AG09319 (cell line): ENCODE measurements at places on chromosomes 2 and 18.

DNA sequence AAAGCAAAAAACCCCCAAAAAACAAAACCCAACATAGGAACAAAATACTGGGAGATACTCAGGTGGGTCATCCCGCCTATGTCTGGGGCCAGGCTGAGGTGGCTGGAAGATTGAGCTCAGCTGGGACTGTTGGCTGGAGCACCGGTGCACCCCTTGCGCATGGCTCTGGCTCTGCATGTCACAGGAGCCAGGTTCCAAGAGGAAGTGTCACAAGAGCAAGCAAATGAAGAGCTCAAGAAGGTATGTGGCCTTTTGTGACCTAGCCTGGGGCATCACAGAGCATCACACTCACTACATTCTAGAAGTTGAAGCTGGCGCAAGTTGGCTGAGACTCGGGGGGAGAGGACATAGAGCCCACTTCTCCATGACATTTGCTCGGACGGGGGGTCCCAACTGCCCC, 40.6 kb downstream of the PDCL3 start:
- no peak for DNase-seq

DNA sequence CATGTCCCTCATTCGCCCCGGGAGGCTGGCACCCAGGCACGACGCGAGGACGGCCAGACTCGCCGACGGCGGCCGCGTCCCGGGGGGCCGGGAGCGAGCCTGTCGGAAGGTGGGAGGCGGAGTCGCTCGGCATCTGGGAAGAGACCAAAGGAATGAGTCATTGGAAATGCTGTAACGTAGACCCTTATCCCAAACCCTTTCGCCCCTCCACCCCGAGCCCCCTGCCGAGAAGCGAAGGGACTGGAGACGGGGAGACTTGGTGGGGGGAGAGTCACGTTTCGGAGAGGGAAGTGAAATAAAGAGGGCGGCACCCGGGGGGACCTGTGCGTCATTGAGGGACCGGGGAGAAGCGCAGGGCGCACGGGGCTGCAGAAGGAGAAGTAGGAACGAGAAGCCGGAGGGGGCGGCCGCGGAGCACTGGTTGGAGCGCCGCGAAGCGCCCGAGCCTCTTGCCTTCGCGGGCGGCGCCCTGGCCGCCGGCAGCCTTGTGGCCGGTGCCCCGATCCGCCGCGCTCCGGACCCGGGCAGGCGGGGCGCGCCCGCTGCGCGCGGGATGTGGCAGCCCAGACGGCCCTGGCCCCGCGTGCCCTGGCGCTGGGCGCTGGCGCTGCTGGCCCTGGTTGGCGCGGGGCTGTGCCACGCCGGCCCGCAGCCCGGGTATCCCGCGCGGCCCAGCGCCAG, at the start of gene EMILIN2:
Gene EMILIN2, plus strand, starts transcription at position 371 of the 681 bp plus-strand sequence. Its CDS starts 183 bp downstream, at position 554.
- no peak for DNase-seq

GRCh38 chr2:54475919-54476318, 19.8 kb downstream of the SPTBN1 start:
- no peak for DNase-seq

DNA sequence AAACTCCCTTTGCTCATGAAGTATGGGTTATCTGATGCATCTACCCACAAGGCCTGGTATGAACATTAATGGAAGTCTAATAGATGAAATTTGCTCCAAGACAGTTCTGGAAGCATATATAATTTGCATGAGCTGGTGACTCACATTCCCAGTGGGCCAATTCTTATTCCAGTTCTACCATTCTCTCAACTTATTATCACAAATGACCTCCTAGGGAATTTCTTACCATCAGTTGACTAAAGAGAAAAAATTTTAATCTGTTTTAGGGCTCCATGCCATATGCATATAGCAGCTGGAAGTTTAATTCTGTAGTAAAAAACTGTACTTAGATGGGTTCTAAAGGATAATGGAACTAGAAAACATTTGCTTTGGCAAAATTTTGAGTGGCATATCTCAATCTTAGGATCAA, 165.2 kb upstream of the COL3A1 start:
- DNase-seq = no peak

- no peak for DNase-seq
These were observed 7.9 kb downstream of the CTLA4 start for GRCh38 chr2:203875471-203875870.

DNA sequence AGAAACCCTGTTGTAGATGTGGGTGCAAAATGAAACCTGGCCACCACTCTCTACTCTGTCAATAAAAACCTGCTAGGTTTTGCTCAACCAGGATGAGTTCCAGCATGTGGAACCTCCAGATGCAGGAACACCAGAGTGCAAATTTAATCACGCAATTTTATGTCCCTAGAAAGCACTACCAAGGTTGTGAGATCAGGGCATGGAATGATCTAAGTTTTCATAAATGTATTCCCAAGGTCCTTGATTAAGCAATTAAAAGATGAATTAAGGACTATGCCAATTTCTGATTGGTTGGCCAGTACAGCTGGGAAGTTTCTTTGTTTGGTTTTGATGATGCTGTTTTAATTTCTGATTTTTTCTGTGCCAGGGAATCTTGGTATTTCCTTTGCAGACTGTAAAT, 179.2 kb downstream of the KCNS3 start:
- DNase-seq = no peak

- DNase-seq = no peak
These were observed 797 bp downstream of the CTIF start for GRCh38 chr18:48539406-48540250.

- DNase-seq = no peak
These were observed 178.6 kb downstream of the NRP2 start for GRCh38 chr2:205860885-205861284.

- no peak for DNase-seq
These were observed 131.6 kb downstream of the VAPA start for GRCh38 chr18:10045296-10045891.

DNA sequence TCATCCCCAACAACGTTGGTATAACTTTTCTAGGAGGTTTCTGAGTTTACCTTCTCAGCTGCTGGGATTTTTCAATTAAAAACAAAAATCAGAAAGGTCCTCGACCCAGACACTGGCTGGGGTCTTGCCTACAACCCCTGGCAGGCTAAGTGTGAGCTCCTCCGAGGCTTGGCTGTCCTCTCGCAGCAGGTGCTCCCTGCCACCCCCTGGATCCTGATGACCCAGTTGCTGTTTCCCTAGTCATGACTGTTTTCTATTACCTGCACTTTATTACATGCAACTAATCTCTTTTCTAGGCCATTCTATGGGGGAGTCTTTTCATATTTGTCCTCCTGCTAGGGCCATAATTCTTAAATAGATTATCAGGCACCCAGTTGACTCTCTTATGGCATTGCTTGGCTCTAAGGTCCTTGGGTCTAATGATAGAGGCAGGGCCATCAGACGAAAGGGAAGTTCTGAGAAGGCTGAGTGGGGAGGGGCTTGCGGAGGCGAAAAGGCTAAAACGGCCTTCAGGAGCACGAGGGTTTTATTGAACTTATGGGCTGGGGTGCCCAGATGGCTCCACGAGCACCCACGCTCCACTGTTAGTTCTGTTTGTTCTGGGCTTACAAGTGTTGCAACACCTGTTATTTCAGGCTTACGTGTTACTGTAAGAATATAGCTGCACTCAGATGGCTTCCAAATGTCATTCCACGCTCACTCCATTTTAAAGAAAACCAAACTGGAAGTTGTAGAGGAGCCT, 166.0 kb downstream of the NCK2 start:
- DNase-seq = no peak

GRCh38 chr2:227082286-227082685, 81.7 kb downstream of the COL4A4 start:
- no peak for DNase-seq

DNA sequence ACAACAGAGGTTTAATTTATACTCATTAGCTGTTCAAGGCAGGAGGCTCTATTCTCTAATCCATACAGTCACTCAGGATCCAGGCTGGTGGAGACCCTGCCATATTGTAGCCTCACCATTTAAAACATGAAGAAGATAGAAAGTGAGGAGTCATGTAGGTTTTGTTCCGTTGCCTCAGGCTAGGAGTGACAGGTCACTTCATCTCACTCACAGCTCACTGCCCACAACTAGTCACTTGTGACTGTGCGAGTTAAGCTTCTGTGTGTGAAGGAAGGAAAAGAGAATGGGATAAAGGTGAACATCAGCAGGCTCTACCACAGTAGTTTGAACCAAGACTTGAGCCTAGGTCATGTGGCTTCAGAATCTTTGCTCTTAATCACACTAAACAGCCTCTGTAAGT, 9.0 kb upstream of the IGFBP2 start:
- DNase-seq = no peak

DNA sequence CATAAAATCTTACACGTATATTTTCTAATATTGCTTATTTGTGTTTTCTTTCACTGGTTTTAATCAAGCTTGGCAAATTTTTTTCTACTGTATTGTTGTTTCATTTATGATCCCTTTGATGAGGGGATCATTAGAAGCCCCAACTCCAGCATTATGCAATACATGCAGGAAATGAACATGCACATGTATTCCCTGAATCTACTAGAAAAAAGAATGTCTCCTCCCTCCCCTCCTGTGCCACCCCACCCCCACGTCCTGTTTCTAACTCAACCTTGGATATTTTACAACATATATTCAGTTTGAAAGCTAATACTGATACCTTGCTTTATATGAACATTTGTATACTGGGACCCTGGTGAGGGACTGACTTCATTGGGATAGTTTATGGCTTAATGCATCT, 53.0 kb downstream of the EML6 start:
- DNase-seq = no peak

- DNase-seq = no peak
These were observed 104.9 kb downstream of the C2orf74 start for GRCh38 chr2:61266632-61267505.

DNA sequence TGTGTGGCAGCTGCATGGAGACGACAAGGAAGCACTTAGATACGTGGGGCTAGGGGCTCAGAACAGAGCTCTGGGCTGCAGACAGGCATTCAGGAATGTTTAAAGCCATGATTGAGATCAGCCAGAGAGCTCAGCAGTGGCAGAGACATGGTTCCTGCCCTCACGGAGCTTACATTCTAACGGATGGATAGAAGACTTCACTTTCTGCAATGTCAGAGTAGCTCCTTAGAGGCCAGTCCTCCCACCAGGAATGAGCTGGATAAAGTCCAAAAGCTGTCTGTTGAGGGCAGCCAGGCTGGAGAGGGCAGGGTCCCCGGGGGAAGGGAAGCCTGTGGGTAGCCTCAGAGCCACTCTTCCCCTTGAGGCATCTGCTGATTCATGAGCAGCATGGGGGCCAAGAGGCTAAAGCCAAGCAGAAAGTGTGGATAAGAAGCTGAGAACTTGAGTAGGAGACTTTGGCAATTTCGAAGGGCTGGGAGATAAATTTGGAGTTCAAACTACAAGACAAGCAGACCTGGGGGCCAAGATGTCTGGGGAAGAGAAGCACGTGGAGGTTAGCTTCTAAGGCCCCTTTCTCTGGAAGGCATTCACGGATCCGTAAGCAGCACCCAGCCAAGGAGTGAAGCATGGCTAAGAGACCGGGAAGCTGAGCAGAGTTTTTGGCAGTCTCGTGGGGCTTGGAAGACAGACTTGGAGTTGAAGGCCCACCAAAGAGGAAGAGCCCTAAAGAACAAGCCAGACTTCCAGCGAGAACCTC, 9.7 kb upstream of the CIB4 start:
- DNase-seq = no peak

GRCh38 chr2:129877795-129878775, 101.4 kb upstream of the RAB6C start:
- DNase-seq = peak; percentile 10

- DNase-seq = no peak
These were observed 1.6 kb downstream of the GPR17 start for GRCh38 chr2:127647242-127648190.

DNA sequence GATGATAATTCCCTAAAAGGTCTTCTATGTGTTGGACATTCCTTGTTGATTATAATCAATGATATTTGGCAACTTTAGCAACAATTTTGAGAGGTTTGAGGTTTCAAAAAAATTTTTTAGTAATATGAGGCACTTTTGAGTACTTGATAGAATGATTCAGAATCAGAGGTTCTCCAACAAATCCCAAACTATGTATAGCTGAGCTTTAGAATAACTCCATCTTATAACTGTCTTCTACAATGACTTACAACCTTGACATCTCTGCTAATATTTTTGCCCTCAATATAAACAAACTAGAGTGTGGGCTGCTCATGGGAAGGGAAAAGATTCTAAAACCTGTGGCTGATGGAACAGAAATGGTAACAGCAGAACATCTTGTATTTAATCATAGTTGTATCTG, 21.5 kb upstream of the SERPINB7 start:
- DNase-seq = no peak

GRCh38 chr2:8380566-8380965, 301.3 kb upstream of the ID2 start:
- DNase-seq = no peak

GRCh38 chr2:236178890-236179235, 10.7 kb upstream of the GBX2 start:
- DNase-seq = no peak

DNA sequence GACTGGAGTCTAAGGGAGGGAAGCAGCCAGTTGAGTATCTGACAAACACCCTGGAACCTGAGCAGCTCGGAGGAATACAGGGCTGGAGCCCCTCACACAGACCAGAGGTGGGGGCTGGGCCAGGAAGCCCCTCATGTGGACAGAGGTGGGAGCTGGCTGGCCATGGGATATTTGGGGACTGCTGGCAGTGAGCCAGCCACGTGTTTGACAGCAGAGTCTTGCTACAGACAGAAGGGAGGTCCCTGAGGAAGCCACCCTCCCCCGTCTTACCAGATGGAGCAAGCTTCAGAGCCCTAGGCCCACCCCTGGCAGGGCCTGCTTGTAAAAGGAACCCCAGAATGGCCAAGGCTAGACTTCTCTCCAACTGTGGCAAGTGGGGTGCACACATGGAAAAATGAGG, 3.6 kb upstream of the MTERF4 start:
- DNase-seq = no peak

DNA sequence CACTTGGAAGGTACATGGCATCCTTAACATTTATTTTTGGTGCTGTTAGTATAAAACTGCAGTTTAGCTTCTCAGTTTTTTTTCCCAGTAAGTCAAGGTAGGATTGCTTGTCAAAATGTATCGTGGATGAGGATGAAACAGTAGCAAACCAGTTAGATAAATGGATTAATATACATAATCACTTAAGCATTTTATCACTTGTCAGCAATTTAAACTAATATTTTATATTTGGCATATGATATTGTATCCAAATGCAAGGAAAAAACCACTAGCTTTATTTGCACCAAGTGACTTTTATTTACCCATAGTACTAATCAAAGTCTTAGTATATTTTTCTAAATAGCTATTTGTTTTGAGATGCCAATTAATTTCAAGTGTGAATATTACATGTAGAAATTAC, 137.7 kb upstream of the XIRP2 start:
- no peak for DNase-seq

DNA sequence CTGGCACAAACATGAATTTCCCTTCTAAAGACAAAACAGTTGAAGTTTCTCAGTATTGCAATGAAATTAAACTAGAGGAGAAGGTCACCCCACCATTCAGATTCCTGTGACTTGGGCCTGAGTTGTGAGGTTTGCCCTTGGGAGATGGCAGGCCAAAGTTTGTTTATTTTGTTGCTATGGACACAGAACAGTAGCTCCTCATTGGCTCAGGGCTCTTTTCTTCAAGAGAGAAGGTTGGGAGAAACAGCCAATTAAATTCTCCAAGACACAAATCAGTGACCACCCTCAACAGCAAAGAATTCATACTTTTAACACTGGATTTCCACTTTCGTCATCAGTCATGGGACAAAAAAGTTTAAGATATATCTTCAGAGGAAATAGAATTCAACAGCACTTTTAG, at the start of gene FLACC1:
Gene FLACC1, minus strand, starts transcription at position 125 of the 400 bp plus-strand sequence. CDS start 5,941 bp downstream, outside the sequence.
- DNase-seq = peak; percentile 38
